Fibroblast of skin of abdomen (primary cell): ENCODE measurements at places on chromosomes 2 and 18.

- DNase-seq, result no peak
These were observed 80.3 kb downstream of the FTCDNL1 start for GRCh38 chr2:199770716-199771115.

GRCh38 chr2:181677912-181678586 lies 2.3 kb downstream of the NEUROD1 start:
- peak; percentile 78 for DNase-seq

GRCh38 chr2:227828477-227828912 lies 14.9 kb downstream of the CCL20 start:
- no peak for DNase-seq

GRCh38 chr2:85875350-85876050 lies 13.3 kb downstream of the ST3GAL5 start:
- no peak for DNase-seq

DNA sequence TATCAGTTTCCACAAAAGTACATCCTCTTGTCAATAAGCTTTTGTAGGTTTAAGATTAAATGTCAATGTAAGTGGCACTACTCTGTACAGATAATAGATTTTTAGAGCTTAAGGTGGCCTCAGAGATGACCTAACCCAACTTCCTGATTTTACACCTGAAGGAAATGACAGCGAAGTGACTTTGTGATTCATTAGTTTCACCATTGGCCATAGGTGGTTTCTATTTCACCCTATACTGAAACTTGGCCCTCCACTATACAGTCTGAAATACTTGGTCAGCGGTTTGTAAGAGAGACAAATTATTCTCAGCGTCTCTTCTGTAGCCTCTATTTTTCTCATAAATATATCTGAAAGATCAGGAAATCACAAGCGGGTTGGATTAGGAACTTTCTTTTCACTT lies 330.4 kb upstream of the FAM98A start:
- no peak for DNase-seq

- DNase-seq, result no peak
These were observed 37.7 kb upstream of the IGFBP5 start for GRCh38 chr2:216733046-216733445.

- peak; percentile 97 for DNase-seq
These were observed 52.8 kb upstream of the IL1RL1 start for GRCh38 chr2:102258386-102259074.

DNA sequence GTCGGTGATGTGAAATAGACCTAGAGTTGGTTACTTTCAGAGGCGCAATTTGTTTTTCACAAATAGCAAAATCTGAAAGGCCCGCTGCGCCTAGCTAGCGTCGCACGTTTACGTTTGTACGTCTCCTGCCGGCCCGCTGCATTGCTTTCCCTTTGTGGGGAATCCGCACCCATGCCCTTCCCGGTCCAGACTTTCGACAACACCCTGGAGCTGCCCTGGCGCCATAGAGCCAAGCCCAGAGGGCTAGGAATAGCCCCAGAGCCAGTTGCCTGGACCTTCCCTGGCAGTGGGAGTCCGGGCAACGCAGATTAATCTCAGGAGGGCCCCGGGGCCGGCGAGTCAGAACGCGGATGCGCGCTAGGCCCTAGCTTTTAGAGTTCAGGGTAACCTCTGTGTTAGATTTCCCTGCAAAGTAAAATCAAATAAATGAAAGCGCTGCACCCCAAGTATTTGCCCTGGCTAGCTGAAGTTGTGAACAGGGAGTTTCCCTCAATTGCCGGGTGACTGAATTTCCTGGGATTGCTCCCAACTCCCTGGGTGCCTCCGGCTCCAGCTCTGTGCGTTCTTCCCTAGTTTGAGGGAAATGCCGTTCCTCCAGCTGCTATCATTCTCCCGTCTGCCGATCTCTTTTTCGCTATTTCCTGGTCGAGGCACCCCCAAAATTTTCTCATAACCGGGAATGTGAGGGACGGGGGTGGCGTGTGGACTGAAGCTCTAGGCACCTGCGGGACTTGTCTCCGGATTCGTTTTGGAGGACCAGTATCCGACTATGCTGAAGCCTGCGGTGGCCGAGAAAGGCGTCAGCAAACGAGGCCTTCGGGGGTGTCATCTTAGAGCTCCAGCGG lies 1.2 kb upstream of the EN1 start:
- peak; percentile 42 for DNase-seq

GRCh38 chr2:31217465-31218200 lies at the start of gene CAPN14:
Gene CAPN14 (minus strand): TSS chr2:31217515. CDS start chr2:31205447, 12,068 bp downstream.
- no peak for DNase-seq

GRCh38 chr2:222483513-222484039 lies 59.2 kb downstream of the SGPP2 start:
- DNase-seq, result no peak

GRCh38 chr2:168030862-168031624 lies 216.4 kb downstream of the STK39 start:
- peak; percentile 66 for DNase-seq

DNA sequence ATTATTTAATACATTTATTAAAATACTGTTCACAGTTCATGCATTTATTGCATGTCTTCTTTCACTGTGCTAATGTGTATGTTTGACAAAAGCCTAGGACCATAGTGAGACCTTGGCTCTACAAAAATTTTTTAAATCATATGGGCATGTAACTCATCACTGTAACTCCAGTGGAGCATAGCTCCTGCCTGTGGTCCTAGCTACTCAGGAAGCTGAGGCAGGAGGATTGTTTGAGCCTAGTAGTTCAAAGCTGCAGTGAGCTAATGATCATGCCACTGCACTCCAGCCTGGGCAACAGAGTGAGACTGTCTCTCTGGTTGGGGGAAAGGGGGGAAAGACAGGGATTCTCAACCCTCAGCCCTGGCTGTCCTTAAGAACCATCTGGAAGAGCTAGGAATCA lies 137.8 kb downstream of the PRKCE start:
- DNase-seq, result no peak

- DNase-seq, result peak; percentile 78
These were observed 601.1 kb upstream of the SETBP1 start for GRCh38 chr18:44079606-44080005.

DNA sequence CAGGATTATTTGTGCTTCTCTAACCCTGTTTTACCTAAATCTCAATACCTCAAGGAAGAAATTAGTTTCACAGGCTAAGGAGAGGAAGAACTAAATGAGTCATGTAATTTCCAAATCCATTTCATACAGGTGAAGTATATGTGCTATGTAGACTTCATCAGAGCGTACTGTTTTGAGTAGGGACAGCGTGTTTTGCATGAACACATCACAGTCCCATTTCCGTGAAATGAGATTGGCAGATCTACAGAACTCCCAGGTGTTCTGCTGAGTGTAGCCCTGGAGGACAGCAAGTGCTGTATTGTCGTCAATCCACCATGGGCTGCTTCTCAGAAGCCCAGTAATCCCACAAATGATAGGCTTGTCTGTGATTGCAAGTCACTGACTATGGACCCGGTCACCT lies 97.7 kb downstream of the XRCC5 start:
- no peak for DNase-seq

DNA sequence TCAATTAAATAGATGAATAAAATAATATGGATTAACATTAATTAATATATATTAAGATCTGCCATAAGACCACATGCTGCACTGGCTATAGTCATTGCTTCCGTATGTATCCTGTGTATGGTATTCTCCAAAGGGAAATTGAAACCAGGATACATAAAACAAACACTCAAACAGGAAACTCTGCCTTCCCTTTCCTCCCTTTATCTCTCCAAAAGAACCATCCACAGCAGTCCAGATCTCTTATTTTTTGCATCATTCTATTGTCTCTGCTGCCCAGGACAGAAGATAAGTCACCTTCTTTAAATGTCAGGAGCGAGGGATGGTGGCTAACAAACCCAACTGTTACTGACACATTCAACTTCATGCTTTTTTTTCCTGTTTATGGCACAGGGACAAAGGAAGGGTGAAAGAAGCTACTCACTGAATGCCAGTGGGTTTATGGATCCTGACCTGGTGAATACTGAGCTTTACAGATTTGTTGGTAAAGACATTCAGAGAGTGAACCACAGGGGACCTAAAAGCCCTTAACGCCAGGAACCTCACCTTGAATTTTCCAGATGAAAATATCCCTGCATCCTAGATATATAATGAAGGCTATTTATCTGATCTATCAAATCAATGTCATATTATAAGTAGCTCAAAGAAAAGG lies 67.5 kb downstream of the CSRNP3 start:
- no peak for DNase-seq

- DNase-seq, result no peak
These were observed 61.5 kb downstream of the G6PC2 start for GRCh38 chr2:168962636-168963035.

- peak; percentile 19 for DNase-seq
These were observed 30.1 kb upstream of the EPC2 start for GRCh38 chr2:148614322-148615049.

GRCh38 chr2:158650646-158651357 lies 144.3 kb upstream of the DAPL1 start:
- no peak for DNase-seq

- DNase-seq, result no peak
These were observed 79.4 kb downstream of the GFPT1 start for GRCh38 chr2:69307579-69308064.

- DNase-seq, result no peak
These were observed 11.3 kb downstream of the PCARE start for GRCh38 chr2:29063056-29063455.

- no peak for DNase-seq
These were observed 114.0 kb downstream of the LYPD6B start for GRCh38 chr2:149152469-149152953.

DNA sequence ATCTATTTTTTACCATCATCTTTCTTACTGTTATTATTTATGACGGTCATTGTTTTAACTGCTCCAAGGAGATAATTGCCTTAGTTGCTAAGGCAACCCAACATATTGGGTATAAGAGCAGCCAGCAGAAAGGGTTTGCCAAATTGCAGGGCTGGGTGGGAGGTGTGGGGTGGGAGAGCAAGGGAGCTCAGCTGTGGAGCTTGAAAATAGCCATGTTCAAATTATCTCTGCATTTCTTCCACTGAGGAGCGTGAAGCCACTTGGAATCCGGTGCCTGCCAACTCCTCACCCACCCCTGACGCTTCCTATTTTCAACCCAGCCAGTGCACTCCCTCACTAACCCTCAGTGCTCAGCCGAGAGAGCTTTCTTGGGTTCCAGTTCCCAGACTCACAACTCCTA lies 60.8 kb downstream of the SETBP1 start:
- DNase-seq, result no peak
